ENCODE measurements at places on chromosomes 3 and 15. TPM values are rescaled to one million over a fixed set of nuclear protein-coding genes. Genes with fewer than 3 reads are reported as not detected.

The GOLGA6L24 gene
- total RNA-seq = not detected

The SLC28A2 gene
- total RNA-seq = 3.5 TPM

The PPP1R14D gene
- 186 TPM for total RNA-seq

The TMC3 gene
- total RNA-seq = 0.95 TPM

The SCN11A gene
- 0.23 TPM for total RNA-seq

Data from mucosa of descending colon (tissue), 3 donors.